ENCODE measurements at places on chromosomes 4 and X. TPM values are rescaled to one million over a fixed set of nuclear protein-coding genes. Genes with fewer than 3 reads are reported as not detected.

DNA sequence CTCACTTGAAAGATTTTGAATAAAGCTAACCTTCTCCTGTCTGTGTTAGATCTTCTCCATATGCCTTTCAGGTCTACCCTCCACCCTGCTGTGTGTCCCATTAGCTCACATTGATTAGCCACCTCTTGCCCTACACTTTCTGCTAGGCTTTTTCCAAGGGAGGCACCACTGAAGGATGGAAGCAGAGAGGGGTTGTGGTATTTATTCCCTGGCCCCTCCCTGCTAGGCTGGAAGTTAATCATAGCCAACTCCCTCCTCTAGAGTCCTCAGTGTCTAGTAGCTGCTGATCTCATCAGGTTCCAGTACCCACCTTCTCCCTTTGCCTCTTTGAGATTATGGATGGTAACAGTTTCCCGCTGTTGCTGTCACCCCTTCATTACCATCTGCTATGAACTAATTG, 8.9 kb upstream of the SMIM43 start:
- no peak for DNase-seq

DNA sequence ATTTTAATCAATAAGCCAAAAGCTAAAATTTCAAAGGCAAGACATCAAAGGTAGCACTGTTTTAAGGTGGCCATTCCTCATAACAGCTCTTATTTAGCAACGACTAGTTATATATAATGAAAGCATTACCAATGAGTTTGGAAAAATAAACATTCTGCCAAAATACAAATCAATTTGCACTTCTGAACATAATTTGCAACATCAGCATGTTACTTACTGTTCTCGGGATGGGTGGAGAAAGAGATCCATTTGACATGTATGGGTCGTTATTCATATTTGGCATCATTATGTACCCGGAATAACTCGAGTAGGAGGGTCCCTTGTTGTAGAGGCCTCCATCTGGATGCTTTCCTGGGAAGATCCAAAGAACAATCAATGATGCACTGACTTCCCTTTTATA, 5.4 kb downstream of the LEF1 start:
- DNase-seq, result no peak

MAGEA10 gene
- total RNA-seq, result not detected

MMRN1 gene
- total RNA-seq, result not detected

DNA sequence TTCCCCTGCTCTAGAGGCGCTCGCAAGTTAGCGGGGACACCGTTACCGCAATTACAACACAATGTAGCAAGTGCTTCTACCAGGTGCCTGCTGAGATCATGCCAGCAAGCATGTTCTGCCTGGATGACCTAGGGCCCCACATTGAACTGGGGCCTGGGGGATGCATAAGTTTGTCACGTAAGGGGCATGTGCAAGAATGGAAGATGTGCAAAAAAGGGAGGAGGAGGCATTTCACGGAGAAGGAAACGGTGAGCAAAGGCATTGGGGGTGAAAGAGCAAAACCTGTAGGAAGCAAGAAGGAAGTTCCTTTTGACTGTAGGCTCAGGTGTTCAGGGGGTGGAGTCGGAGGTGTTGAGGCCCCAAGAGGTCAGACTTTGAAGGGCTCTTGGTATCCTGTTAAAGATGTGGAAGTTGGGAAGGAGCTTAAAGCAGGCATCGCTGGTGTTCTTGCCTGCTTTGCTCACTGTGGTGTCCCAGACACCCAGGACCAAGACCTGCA, 602 bp upstream of the SCARB2 start:
- no peak for DNase-seq

SSX3 gene
- total RNA-seq, result not detected

- no peak for DNase-seq
Measured at GRCh38 chr4:113020966-113021365, 28.5 kb upstream of the ANK2 start.

GRCh38 chr4:188722911-188723310, 583.7 kb downstream of the TRIML1 start:
- DNase-seq, result no peak

- no peak for DNase-seq
Measured at GRCh38 chr4:184598753-184599491, 50.3 kb downstream of the CASP3 start.

DNA sequence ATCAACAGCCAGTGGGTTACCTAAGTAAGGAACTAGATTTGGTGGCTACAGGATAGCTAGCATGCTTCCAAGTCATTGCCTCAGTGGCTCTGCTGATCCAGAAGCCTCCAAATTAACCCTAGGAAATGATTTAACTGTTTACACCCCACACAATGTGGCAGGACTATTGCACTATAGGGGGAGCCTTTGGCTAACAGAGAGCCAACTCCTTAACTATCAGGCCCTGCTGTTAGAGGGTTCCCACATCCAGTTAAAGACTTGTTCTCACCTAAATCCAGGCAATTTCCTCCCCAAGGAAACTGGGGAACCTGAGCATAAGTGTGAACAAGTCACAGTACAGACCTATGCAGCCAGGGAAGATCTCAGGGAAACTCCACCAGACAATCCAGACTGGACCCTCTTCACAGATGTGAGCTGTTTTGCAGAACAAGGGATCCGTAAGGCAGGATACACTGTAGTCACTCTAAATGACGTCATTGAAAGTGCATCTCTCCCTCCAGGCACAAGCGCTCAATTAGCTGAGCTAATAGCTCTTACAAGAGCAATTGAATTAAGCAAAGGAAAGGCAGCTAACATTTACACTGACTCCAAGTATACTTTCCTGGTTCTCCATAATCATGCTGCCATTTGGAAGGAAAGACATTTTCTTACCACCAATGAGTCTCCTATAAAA, 185.3 kb upstream of the SPOCK3 start:
- no peak for DNase-seq

DNA sequence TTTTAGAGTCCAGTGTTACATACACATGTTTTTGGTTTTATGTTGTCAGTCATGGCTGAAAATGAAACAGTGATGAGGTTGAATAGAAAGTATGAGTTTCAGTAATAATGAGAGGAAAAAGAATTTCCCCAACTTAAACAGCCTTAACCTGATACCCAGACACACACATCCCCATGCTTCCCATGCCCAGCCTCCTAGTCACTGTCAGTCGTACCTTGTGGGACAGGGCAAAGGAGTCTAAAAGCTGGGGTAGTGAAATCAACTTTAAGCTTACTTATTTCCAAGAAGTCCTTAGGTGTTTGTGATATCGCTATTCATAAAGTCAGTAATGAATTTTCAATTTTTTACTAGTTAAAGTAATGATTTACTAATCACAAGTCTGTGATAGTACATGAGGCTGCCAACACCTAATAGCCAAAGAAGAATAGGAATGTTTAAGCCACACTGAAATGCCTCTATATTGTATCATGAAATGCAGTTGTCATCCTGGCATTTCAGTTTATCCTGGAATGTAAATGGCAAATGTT, 24.3 kb upstream of the GPR34 start:
- peak; percentile 43 for DNase-seq

DNA sequence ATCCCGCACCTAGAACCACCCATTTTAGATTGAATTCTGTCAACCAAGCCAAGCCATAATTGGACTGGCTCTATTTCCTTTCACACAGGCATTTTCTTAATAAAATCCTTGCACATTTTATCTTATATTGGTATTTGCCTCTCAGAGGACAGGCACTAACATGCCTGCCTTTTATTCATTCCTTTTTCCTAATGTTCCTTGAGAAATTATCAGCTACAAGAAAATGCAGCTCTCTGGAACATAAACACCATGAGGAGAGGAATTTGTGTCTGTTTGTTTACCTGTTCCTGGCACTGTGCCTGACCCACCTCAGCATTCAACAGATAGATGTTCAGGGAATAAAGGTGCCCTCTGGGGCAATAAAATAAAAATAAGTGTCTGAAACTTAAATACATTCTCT, 116.2 kb downstream of the PDHA2 start:
- DNase-seq, result no peak

TAF7L gene
- not detected for total RNA-seq

DNA sequence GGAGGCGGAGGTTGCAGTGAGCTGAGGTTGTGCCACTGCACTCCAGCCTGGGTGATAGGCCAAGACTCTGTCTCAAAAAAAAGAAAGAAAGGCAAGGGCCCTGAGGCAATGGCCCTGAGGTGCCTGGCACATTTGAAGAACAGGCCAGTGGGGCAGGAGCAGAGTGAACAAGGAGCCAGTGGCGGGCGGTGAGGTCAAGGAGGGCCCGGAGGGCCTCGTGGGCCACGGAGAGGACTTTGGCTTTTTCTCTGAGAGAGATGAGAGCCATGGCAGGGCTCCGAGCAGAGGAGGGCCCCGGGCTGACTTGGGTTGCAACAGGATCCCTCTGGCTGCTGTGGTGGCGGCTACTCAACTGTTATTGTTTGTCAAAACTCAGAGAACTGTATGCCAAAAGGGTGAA, 13.3 kb downstream of the FTSJ1 start:
- DNase-seq, result no peak

GRCh38 chrX:110006821-110007375, 4.0 kb downstream of the TMEM164 start:
- no peak for DNase-seq

GRCh38 chr4:113003841-113004240, 45.6 kb upstream of the ANK2 start:
- DNase-seq, result no peak

ZNF280C gene
- 6.4 TPM for total RNA-seq

- no peak for DNase-seq
Measured at GRCh38 chrX:107576392-107576791, 51.9 kb upstream of the PRPS1 start.

DNA sequence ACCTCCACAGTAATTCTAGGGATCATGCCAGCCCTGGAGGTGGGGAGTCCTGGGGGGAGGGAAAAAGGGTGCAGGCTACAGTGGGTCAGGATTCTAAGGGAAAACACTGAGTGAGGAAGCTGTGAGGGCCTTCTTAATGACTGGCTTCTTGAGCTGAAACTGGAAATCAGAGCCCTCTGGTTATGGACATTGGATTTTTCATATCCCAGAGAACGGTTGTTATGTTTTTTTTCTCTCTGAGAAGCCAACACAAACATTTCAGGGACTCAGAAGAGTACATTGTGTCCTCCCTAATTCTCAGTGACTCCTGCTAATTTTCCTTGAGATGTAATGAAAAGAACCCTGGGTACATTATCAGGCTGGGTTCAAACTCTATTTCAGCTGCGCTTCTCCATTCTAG, 162.4 kb upstream of the PRDX4 start:
- DNase-seq, result no peak

- no peak for DNase-seq
Measured at GRCh38 chr4:104915864-104916263, 230.8 kb upstream of the TET2 start.

CCDC120 gene
- total RNA-seq, result 9.0 TPM

Data from activated T-cell treated with anti-CD3 and anti-CD28 coated beads, Interleukin-2, amount 50 U/mL, for 72 hours (primary cell).